Left cardiac atrium (tissue), 4 donors: ENCODE measurements at places on chromosomes 2 and 18.

DNA sequence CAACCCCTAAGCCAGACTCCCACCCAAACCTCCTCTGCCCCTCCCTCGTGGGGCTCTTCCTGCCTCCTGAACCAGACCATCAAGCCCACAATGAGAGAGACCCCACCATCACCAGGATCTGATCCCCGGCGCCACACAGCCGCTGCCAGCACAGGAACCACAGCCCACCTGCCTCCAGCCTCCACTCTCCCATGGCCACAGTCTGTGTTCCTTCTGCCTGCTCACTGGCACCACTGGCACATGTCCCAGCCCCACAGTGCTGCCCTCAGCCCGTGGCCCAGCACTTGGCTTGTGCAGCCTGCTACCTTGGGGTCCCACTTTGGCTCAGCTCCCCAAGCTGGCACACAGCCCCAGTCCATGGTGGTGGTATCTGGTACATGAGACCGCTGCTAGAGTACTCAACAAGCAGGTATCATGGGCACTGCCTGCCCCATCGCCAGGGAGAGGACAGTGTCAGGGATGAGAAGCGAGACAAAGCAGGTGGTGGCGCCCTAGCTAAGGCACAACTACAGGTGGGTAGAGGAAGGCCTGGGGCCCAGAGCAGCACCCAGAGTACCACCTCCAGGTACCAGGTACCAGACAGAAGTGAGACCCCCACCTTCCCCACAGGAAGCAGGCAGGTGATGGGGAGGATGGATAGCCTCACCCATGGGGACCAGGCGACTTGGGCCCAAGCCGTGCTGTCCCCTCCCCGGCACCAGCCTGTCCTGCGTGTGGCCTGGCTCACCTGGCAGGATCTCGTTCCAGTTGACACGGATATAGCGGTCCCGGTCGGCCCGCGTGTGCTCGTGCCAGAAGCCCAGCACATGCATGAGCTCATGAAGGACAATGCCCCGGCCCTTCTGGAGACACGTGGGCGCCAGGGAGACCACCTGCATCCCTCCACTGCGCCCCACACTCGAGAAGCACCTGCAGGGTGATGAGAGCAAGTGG, 6.2 kb downstream of the ASTL start:
- DNase-seq, result no peak

GRCh38 chr2:27545348-27546141, 37.3 kb upstream of the ZNF512 start:
- DNase-seq, result no peak

DNA sequence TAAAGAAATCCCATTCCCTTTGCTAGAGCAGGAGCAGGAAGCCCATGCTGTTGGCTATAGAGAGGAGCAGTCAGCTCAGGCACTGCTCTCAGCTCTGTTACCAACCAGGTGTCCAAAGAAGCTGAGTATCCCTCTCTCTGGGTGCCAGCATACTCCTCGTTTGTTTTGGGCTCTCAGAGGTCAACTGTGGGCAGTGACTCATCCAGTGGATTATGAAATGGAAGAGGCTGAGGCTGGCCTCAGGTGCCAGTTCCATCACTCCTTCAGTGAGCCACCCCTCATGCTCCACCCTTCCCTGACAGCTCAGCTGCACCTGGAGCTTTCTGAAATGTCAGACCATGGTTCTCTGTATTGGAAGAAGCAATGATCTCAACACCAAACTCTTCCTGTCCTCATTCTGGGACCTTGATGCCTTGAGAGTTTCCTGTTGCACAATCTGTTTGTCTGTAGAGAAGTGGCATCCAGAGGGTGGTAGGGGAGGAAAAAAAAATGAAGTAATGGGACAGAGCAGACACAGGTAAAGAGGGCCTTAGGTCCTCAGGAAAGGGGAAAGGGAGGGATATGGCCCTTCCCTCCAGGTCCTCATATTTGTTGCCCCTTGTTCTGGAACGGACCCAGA, 31.2 kb upstream of the EN1 start:
- DNase-seq, result no peak

DNA sequence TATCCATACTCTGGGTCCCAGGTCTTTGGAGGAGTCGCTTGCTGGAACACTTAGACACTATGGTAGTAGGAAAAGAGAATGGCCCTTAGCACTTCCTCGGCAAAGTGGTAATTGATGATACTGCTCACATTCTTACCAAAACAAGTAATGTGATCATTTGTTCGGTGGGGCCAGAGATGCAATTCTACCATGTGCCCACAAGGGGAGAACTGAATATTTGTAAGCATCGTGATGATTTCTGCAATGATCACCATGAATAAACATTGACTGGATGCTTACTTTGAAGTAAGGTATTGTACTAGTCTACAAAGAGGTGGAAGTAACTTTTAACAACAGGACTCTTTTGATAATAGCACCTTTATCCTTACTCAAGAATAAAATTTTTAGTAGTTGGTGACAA, 109.7 kb downstream of the CD8B2 start:
- DNase-seq, result no peak
